ENCODE measurements at places on chromosomes 12 and 14. TPM values are rescaled to one million over a fixed set of nuclear protein-coding genes. Genes with fewer than 3 reads are reported as not detected.

Gene TMTC3
- 7.6 TPM for total RNA-seq

Gene CLEC9A
- total RNA-seq = 0.61 TPM

Gene CELA1
- total RNA-seq = 0.88 TPM

Gene CDC42BPB
- total RNA-seq = 5.3 TPM

Gene GPR68
- 15.0 TPM for total RNA-seq

Gene KRT75
- not detected for total RNA-seq

Gene IKZF4
- total RNA-seq = 14.4 TPM

Gene LRP1-AS
- total RNA-seq = not detected

Gene RIMBP2
- total RNA-seq = 0.10 TPM

Gene FKBP11
- total RNA-seq = 68.1 TPM

Gene GUCY2C
- not detected for total RNA-seq

GRCh38 chr12:24441458-24441857 lies 492.0 kb upstream of the SOX5 start:
- no peak overlapping the region for H3K4me3 ChIP-seq
- H3K36me3 ChIP-seq = no peaks in the 10 kb centered on the region
- no peak overlapping the region for H3K27ac ChIP-seq
- no peaks in the 10 kb centered on the region for H3K4me1 ChIP-seq
- no peak for DNase-seq

GRCh38 chr12:57127726-57128518 lies at the start of gene LRP1:
TSS of gene LRP1 (plus strand) at chr12:57128483. CDS start at chr12:57128965, 482 bp downstream.
- DNase-seq = peak; percentile 71
- H3K27me3 ChIP-seq = peaks cover 23% of the 10 kb centered on the region
- peak within 1 kb of the TSS; percentile 43 for H3K27ac ChIP-seq
- no peaks in the 10 kb centered on the region for H3K36me3 ChIP-seq
- H3K4me3 ChIP-seq = peak within 1 kb of the TSS; percentile 91

GRCh38 chr14:81305743-81306142 lies 85.0 kb upstream of the GTF2A1 start:
- no peak for DNase-seq
- peaks cover 2% of the 10 kb centered on the region for H3K27me3 ChIP-seq
- no peak overlapping the region for H3K27ac ChIP-seq

DNA sequence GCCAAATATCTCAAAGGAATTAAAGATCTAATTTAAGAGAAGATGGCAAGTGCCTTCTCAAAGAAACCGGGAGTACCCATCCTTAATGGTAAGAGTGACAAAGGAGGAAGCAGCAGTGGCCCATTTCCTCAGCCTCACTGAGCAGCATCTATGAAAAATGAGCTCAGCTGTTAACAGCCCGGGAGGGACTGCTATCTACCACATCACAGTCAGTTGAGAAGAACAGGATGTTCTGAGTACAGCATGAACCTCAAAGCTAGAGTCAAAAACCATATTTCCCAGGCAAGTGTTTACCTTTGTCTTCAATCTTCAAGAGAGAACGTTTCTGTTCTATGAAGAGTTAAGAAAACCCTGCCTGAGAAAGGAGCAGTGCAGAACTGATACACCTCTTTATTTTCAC lies 115.0 kb downstream of the BTG1 start:
- H3K4me1 ChIP-seq = peaks cover 62% of the 10 kb centered on the region
- H3K27ac ChIP-seq = peak overlapping the region; percentile 94
- DNase-seq = peak; percentile 73
- H3K4me3 ChIP-seq = no peak overlapping the region

- no peak for DNase-seq
- no peaks in the 10 kb centered on the region for H3K27me3 ChIP-seq
- H3K4me1 ChIP-seq = peaks cover 27% of the 10 kb centered on the region
- peak overlapping the region; percentile 85 for H3K4me3 ChIP-seq
- no peaks in the 10 kb centered on the region for H3K36me3 ChIP-seq
Measured at GRCh38 chr14:39268393-39268792, 34.7 kb downstream of the MIA2 start.

DNA sequence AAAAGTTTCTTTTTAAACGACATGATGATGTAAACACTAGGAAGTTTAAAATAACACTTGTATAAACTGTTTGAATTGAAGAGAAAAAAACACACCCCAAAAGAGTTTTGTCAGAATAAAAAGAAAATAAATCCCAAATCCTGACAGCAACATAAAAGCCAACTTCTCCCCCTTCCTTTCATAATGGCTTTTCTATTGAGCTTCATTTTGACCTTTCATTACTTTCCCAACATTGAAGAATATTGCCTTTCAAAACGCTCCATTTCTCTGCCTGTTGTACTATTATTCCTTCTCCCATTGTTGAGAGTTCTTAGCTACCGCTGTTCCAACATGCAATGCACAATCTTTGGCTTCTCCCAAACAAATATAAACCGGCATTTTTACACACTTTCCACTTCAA lies 448.5 kb downstream of the BCAT1 start:
- H3K27ac ChIP-seq = no peak overlapping the region
- no peaks in the 10 kb centered on the region for H3K4me1 ChIP-seq
- H3K4me3 ChIP-seq = no peak overlapping the region
- DNase-seq = no peak

GRCh38 chr14:79265366-79265946 lies 945.8 kb downstream of the DIO2 start:
- DNase-seq = no peak
- H3K27me3 ChIP-seq = no peaks in the 10 kb centered on the region
- no peaks in the 10 kb centered on the region for H3K4me1 ChIP-seq
- H3K36me3 ChIP-seq = no peaks in the 10 kb centered on the region
- no peak overlapping the region for H3K4me3 ChIP-seq

GRCh38 chr14:51691176-51691575 lies 39.5 kb downstream of the FRMD6 start:
- no peaks in the 10 kb centered on the region for H3K27me3 ChIP-seq
- no peaks in the 10 kb centered on the region for H3K36me3 ChIP-seq
- no peaks in the 10 kb centered on the region for H3K4me1 ChIP-seq
- no peak overlapping the region for H3K27ac ChIP-seq
- H3K4me3 ChIP-seq = no peak overlapping the region

GRCh38 chr12:85468356-85469157 lies 188.5 kb downstream of the ALX1 start:
- H3K4me3 ChIP-seq = peak overlapping the region; percentile 58
- peaks cover 5% of the 10 kb centered on the region for H3K4me1 ChIP-seq
- H3K27me3 ChIP-seq = no peaks in the 10 kb centered on the region
- DNase-seq = no peak

GRCh38 chr12:25581067-25581466 lies 28.0 kb upstream of the LMNTD1 start:
- DNase-seq = no peak
- no peaks in the 10 kb centered on the region for H3K4me1 ChIP-seq
- H3K27ac ChIP-seq = no peak overlapping the region
- H3K4me3 ChIP-seq = no peak overlapping the region

DNA sequence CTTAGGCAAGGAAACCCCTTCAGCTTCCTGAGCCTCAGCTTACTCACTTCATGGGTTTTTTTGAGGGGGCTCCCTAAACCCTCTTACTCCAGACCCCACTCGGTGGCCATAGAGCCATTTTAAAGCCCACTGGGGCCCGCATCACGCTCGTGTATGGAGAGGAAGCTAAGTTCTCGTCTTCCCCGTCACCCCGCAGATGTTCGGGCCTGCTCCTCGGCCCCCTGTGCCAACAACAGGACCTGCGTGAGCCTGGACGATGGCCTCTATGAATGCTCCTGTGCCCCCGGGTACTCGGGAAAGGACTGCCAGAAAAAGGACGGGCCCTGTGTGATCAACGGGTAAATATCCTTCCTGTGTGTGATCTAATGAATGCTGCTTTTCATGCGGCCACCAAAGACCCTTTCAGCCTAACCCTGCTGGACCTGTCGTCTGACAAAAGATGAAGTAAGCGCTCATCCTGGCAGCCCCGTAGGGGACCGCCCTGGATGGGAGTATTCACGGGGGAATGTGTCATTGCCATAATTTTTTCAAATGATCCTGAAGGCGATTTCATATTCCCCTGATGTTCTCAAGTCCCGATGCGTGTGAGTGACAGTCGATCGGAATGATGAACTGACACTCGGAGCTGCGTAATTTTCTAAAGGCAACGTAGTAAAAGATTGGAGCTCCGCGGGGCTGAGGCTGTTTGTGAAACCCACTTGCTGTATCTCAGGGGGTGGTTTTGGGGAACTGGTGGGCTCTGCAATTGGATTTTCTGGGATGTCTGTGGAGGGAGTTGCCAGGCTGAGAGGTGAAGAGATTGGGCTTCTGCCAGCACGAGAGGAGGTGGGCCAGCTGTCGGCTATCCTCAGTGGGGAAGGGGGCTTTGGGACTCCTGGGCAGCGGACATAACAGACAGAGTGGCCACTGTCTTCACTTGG lies 5.4 kb downstream of the DLK1 start:
- no peaks in the 10 kb centered on the region for H3K4me1 ChIP-seq
- no peak overlapping the region for H3K27ac ChIP-seq
- DNase-seq = no peak
- peaks cover 46% of the 10 kb centered on the region for H3K27me3 ChIP-seq
- H3K36me3 ChIP-seq = no peaks in the 10 kb centered on the region

DNA sequence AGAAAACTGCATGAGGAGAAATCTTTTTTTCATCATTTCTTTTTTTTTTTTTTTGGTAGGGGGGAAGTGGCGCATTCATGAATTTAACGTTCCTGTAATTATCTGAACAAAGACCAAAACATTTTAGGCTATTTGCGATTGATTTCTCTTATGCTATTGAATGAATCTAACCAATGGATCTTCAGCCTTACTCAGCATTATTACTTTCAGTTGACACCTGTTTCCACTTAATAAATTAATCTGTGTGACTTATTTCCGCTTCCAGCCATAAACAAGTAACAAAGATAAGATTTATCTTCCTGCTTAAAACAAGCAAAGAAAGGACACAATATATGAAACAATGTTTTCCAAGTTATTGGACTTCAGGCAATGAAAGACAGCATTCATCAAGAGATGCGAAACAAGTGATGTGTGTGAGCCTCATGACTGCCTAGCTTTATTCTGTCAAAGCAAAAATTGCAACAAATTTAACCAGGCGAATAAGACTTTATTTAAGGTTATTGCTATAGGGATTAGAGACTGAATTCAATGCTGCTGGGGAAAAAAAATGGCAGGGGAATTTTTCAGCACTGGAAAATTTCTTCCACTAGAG lies 1026.9 kb downstream of the LRFN5 start:
- H3K27me3 ChIP-seq = no peaks in the 10 kb centered on the region
- no peaks in the 10 kb centered on the region for H3K4me1 ChIP-seq
- H3K36me3 ChIP-seq = no peaks in the 10 kb centered on the region
- H3K4me3 ChIP-seq = no peak overlapping the region
- no peak for DNase-seq

GRCh38 chr14:37590428-37591139 lies 4.5 kb downstream of the FOXA1 start:
- no peak overlapping the region for H3K4me3 ChIP-seq

- no peak overlapping the region for H3K4me3 ChIP-seq
- no peaks in the 10 kb centered on the region for H3K27me3 ChIP-seq
- no peak overlapping the region for H3K27ac ChIP-seq
- no peaks in the 10 kb centered on the region for H3K36me3 ChIP-seq
Measured at GRCh38 chr14:84783511-84783910, 746.4 kb upstream of the FLRT2 start.

GRCh38 chr14:87799400-87799799 lies 193.6 kb downstream of the GALC start:
- H3K27me3 ChIP-seq = peaks cover 7% of the 10 kb centered on the region
- H3K36me3 ChIP-seq = no peaks in the 10 kb centered on the region
- no peak overlapping the region for H3K4me3 ChIP-seq
- H3K4me1 ChIP-seq = no peaks in the 10 kb centered on the region
- DNase-seq = no peak
- H3K27ac ChIP-seq = no peak overlapping the region

GRCh38 chr12:105878964-105879363 lies 259.8 kb downstream of the NUAK1 start:
- no peaks in the 10 kb centered on the region for H3K36me3 ChIP-seq
- no peaks in the 10 kb centered on the region for H3K4me1 ChIP-seq
- H3K27me3 ChIP-seq = no peaks in the 10 kb centered on the region

DNA sequence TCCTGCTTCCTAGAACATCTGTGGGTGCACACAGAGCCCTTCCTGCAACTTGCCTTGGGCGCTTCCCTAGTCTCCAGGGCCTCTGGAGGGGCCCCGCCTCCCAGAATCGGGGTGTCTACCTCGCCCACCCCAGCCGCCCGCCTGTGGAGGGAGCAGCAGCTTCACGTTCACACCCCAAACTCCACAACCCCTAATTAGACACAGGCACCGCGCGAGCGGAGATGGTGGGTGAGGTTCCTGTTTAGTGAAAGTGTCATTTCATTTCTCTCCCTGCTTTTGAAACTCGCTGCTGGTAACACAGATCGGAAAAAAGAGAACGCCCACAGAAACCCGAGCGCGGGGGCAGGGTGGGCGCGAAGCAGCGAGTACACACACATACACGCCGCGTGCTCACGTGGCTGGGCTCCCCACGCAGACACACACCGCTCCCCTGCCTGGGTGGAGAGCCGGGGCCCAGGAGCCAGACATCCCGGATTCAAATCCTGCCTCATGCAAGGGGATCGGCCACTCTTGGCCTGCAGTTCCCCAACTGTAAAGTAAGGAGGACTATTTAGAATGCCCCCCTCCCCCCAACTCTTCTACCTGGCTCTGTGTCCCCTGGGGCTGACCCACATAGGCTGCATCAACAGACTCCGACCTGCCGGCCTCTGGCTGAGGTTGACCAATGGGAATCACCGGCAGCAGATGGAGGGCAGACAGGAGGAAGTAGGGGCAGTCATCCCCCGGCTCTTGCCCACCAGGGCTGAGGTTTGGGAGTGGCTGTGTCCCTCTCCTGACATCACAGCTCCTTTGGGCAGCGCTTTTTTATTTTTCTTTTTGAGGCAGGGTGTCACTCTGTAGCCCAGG lies 79.2 kb upstream of the NCOR2 start:
- no peaks in the 10 kb centered on the region for H3K36me3 ChIP-seq
- H3K27me3 ChIP-seq = no peaks in the 10 kb centered on the region
- peak; percentile 15 for DNase-seq
- H3K4me3 ChIP-seq = peak overlapping the region; percentile 48
- peaks cover 16% of the 10 kb centered on the region for H3K4me1 ChIP-seq

GRCh38 chr12:104460973-104461698 lies 4.4 kb downstream of the CHST11 start:
- no peak for DNase-seq
- peak overlapping the region; percentile 67 for H3K27ac ChIP-seq
- no peaks in the 10 kb centered on the region for H3K36me3 ChIP-seq
- H3K4me1 ChIP-seq = peaks cover 52% of the 10 kb centered on the region

Data from T-cell (primary cell).